Stimulated activated CD4-positive, alpha-beta T cell treated with anti-CD3 and anti-CD28 coated beads, Interleukin-12 subunit alpha, Interleukin-12 subunit beta, amount 100 ng/mL, for 48 hours (primary cell): ENCODE measurements at places on chromosomes 3 and 15.

DNA sequence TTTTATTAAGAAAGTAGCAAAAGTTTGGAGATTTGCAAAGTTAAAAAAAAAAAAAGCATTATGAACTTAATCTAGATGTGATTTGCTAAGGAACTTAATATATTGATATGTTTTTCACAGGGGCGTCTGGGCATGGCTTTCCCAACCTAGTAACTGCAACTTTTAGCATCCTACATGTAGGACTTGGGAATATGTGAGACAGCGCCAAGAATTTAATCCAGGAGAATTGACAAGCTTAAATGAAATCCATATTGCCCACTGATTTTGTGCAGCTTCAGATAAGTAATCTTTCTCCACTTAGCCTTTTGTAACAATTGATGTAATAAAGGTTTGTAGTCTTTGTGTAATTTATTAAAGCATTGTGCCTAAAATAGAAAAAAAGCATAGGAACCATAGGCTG is 982 bp upstream of the GABPB1 start:
- DNase-seq, result no peak

GRCh38 chr3:12840591-12841148 is 695 bp downstream of the RPL32 start:
- DNase-seq, result no peak

DNA sequence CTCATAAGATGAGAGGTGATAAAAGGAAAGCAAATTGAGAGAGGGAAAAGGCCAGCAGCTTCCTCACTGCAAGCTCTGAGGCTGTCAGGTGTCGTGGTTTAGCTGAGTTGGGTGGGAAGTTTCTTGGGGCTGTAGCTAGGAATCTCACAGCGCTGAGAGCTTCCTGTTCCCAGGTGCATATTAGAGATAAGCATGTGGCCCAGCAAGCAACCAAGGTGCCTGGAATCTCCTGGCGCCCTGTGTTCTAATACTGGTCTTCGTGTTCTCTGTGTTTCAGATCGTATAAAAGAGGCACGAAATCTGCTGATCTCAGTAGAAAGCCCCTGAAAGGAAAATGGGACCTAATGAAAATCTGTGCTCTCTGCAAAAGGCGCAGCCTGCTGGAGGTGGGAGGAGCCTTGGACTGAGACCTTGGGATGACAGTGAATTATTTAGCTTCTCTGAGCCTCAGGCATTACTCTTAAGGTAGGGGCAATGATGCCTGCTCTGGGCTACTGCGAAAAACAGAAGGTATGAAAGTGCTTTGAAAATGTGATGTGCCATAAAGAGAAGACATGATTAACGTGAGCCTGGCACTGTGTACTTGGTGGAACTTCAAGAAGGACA is 499.9 kb downstream of the TBL1XR1 start:
- no peak for DNase-seq

DNA sequence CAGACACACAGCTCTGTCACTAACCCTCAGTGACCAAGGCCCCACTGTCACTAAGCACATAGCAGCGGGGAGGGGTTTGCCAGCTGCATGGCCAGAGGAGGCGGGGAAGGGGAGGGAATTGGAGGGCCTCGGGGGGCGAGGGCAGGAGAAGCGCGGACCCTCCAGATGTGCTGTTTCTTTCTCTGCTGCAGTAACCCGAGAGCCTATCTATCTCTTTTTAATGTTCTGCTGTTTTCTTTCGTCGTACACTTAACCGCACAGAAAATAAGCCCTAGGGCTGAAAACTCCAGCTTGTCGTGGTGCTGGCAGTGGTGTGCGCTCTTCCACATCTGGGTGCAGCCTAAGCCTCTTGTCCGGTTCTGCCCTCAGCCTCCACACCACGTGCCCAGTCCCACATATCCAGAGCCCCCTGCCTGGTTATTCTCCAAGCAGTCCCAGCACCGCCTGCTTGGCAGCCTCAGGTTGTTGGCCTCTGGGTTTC is 51.1 kb downstream of the BDH1 start:
- DNase-seq, result no peak

DNA sequence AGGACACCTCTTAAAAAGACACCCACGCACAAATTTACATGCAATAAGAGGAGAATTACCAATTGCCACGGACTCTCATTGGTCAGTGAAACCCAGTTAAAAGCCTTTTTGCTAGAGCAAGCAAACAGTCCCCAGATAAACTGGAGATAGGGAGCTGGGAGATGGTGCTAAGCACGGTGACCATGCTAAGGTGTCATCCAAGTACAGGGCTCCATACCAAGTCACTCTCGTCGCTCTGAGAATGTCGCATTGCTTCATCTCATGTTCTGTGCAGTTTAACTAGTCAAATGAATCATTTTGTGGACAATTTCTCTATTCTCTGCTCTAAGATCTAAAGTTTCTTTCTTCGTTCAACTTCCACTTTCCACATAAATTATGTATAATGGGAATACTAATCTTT is 581.9 kb downstream of the AGBL1 start:
- DNase-seq, result no peak

- no peak for DNase-seq
Observed at GRCh38 chr3:98172621-98173020, 6.1 kb downstream of the OR5H15 start.

GRCh38 chr3:184814214-184814613 is 2.2 kb downstream of the VPS8 start:
- DNase-seq, result no peak

GRCh38 chr3:81998139-81998755 is 236.8 kb upstream of the GBE1 start:
- DNase-seq, result no peak

GRCh38 chr15:39312984-39313383 is 267.9 kb upstream of the THBS1 start:
- no peak for DNase-seq

DNA sequence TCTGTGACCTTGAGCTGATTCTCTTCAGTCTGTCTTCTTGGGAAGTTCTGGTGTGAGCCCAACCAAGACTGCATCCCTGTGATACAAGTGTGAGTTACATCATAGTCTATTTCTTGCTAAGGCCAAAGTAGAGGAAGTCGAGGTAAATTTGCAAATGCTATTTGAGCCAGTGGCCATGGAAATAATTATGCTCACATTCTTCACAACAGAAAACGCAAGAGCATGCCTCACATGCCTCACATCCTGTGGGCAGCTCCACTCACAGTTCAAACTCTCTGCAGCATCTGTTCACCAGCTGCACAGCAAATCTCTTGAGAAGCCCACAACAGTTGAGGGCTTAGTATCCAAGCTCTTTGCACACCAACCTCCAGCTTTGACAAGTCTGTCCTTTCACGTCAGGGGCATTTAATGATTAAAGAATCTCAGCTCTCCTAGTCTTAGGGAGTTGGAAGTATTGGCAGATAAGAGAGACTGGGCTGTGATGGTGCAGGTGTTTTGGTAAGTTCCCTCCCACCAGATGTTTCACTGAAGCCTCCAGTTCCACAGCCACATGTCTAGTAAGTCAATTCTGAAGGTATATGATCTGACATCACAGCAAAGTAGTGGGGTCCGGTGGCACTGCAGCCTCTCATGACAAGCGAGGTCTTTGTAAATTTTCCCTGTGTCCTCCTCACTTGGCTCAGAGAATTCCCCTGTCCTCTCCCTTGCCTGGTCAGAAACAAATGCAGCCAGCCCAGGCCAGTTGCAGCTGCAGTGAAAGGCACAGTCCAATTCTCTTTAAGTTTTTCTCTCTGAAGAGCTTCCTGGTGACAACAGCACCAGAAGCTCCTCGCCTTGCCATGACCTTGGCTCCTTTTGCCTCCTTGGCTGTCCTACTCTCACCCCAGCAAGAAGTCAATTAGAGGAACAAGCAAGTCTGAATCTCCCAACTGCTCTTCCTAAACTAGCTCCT is 166.1 kb downstream of the SSR3 start:
- DNase-seq, result no peak

GRCh38 chr15:99010768-99011167 is 3.2 kb upstream of the PGPEP1L start:
- no peak for DNase-seq

GRCh38 chr15:27426805-27427204 is 455.8 kb downstream of the GABRG3 start:
- DNase-seq, result no peak

DNA sequence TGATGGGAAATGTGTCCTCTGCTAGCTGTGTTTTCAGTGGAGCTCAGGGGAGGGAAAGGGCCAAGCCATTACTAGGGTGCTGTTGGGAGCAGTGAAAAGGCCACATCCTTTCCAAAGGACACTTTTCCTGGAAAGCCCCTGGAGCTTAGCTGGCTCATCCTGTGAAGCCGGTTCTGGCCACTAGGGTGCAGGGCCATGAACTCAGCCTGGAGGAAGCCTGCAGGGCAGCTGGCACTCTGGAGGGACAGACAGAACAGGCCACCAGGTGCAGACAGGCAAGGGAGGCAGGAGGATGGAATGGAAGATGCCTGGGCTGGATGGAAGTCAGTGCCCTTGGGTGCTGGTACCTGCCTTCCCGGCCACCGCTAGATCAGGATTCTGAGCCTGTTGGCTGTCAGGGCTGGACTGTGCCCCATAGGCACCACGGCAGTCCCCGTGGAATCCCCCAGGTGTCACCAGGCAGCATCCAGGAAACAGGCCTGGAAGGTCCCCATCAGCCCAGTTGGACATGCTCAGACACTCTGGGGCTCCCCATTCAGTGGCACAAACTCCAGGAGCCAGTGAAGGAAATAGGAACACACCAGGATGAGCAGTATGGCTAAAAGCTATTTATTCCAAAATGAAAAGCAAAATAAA is 76.2 kb upstream of the C2CD4B start:
- DNase-seq, result no peak

DNA sequence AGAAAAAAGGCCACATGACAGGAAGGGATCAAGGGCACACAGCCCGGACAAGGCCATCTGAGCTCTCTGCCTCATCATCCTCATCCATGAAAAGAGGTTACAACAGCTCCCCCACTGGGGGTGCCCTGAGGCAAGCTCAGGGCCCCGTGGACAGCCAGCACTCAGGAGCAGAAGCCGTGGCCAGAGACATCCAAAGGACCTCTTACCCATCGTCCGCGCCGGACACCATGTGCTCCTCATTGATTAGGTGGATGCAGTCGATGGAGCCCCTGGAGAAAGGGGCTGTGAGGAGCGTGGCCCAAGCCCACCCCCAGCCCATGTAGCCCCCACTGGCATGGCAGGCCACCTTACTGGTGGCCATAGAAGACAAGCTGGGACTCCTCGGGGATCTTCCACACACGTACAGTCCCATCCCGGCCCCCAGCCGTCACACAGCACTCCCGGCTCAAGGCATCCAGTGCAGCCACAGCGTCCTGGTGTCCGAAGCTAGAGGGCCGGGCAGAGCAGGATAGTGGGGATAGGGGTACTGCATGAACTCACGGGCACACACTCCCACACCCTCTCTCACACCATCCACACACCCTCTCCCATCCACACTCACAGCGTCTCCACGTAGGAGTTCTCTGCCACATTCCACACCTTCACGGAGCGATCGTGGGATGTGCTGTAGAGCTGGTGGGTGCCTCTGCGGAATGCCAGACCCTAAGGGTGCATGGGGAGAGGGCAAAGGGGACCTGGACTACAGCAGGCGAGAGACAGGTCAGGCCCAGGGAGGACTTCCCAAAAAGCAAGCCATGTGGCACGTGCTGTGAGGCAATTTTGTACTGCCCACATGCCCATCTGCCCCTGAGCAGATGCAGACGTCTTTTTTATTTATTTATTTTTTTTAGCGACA is 6.5 kb downstream of the RRP9 start:
- no peak for DNase-seq

DNA sequence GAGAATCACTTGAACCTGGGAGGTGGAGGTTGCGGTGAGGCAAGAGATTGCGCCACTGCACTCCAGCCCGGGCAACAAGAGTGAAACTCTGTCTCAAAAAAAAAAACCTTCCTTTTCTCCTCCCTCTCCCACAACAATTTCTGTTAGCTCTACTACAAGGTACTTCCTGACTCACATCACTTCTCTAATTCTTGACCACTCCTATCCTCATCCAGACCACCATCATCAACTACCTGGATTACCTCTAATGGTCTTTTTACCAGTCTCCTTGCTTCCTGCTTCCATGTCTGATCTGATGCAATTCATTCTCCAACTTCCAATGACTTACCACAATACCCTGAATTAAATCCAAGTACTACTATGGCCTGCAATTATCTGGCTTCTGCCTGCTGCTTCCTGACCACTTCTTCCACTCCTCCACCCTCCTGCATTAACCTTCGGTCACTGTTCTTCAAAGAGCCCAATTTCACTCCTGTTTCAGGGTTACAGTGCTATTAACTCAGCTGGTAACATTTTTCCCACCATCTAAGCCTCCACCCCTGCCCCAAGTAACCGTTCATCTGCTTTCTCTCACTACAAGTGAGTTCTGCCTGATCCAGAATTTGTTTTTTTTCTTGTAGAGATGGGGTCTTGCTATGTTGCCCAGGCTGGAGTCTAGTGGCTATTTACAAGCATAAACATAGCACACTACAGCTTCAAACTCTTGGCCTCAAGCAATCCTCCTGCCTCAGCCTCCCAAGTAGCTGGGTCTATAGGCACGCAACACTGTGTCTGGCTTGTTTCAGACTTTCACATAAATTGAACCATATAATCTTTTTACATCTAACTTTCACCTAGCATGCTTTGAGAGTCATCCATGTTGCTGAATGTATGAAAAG is 27.8 kb downstream of the DCAF1 start:
- DNase-seq, result no peak

DNA sequence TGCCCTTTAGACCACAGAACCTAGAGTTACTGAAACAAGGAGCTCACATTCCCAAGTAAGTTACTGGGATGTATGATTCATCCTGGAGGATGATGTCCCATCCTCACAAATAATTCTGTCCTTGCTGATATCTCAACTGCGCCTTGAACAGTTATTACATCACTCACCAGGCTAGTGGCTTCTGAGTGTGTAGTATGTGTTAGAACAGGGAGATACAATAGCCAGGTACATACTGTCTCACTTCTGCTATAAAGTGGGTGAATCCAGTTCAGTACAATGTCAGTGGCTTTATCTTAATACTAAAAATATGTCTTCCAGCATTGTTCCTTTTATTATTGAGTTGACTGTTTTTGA is 483.2 kb upstream of the FRG2C start:
- DNase-seq, result no peak

DNA sequence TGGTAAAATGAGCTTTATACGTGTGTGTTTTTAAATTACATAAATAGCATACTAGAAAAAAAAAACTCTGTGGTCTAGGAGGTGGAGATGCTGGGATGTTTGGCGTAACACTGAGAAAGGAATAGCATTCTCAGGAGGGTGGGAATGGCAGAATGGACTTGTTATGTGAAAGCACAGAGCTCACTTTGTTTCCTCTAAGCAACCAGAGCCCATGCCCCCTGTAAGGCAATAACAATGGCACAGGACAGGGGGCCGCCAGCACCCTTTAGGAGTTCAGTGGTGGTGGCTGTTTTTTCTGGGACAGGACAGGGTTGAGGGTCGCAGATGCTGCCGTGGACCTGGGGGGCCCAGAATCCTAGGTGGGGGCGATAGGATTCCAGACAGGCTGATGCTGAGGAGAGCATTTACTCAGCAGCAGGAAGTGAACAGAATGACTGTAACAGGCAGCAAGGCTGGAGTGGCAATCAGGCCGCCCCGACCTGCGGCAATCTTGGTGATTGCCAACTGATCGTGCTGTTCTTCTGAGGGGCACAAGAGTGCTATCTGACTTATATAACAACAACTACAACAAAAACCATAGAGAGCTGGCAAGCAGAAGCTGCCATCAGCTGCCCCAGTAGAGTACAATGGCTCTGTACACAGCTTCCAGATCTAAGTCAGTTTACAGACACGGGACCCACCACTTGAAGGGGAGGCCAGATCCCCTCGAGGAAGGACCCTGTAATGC is 160.4 kb downstream of the UACA start:
- DNase-seq, result no peak

- no peak for DNase-seq
Observed at GRCh38 chr3:45964139-45964538, 20.9 kb downstream of the CXCR6 start.
